ENCODE measurements at places on chromosomes 4 and X. TPM values are rescaled to one million over a fixed set of nuclear protein-coding genes. Genes with fewer than 3 reads are reported as not detected.

DNA sequence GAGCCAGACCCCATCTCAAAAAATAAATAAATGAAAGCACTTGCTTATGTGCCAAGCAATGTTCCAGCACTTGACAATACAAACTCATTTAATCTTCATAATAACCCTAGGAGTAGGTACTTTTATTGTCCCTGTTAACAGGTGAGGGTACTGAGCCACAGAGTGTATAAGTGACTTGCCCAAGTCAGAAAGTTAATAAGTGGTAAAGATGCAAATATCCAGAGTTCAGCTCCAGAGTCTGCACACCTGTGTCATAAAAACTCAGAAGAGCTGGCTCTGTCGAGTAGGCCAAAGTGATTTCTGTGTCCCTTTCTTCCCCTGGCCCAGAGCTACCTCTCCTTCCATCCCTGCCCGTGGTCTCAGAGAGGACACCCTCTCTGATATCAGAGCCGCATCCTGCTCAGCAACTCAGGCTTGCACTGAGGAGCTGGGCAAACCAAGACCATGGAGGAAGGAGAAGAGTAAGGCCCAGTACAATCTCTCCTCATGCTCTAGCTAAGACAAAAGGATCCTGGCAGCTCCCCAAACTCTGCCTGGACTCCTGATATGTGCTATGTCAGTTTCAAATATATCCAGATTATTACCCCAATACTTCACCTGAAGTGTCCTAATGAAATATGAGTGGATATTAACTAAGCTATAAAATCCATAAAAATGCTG is 136.3 kb downstream of the HS6ST2 start:
- no peak for DNase-seq

DNA sequence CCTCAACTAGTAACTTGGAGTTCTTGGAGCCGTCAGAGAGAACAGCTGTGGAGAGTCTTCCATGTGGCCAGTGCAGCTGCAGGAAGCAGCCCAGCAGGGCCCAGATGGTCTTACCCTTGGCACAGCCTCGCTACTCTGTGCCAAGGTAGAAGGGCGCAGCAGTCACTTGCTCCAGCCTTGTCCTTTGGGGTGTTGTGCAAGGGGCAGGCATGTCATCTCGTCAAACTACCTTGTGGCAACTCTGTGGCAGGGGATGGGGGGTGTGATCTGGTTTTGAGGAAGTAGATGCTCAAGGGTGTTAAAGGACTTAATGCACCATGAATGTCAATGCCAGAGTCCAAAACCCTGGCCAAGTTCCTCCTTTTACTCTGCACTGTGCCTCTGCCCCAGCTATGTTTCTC is 34.2 kb upstream of the TBC1D14 start:
- DNase-seq: no peak

- no peak for DNase-seq
Observed at GRCh38 chr4:19930742-19931141, 321.0 kb upstream of the SLIT2 start.

DNA sequence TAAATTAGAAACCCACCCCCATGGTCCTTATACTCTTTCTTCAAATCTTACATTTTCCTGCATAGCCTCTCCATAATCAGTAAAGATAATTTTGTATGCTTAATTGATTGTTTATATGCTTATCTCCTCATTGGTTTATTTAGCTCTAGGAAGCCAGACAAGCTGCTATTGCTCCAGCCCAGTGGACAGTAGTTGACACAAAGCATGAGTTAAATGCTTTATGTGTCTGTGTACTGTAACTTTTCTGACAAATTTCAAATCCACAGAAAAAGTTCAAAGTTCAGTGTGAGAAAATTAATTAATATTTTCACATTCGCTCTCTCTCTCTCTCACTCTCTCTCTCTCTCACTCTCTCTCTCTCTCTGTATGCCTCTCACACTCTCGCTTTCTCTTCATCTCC is 181.7 kb downstream of the GABRB1 start:
- no peak for DNase-seq

DNA sequence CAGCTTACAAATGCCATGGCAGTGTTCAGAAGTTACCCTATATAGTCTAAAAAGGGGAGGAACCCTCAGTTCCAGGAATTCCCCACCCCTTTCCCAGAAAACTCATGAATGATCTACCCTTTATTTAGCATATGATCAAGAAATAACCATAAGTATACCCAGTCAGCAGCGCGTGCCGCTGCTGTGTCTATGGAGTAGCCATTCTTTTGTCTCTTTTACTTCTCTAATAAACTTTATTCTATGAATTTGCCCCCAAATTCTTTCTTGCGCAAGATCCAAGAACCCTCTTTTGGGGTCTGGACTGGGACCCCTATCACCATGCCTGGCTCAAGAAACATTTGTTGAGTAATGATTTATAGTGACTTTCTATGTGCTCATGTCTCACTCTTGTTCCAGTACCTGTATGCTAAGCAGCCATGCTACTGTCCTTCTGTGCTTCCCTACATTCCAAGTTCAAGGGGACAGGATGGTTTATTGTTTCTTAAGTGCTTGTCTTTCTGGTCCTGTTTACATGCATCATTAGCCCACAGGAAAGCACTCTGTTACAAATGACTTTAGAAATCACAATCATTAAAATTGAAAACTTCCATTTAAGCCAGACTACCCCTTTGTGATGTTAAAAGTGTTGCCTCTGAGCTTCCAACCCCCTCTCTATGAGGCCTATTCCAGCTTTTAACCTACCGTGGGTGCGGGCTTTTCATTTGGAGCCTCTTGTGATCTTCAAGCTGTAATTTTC is 63.4 kb upstream of the S100G start:
- DNase-seq: no peak

DNA sequence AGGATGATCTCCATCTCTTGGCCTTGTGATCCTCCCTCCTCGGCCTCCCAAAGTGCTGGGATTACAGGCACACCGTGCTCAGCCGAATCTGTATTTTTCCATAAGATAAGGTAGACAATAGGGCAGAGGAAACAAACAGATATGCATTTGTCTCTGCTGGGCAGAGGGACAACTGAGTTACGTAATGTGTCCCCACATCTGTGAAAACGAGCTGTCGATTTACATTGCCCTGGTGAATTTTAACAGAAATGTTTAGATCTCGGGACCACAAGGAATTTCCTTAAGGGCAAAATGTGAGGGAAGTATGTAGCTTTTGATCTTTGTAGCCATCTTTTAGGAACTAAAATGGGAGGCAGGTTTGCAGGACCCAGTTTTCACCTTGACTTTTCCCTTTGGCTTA is 189.7 kb downstream of the TRIML1 start:
- DNase-seq: no peak

GRCh38 chrX:16711893-16712547 is 449 bp downstream of the CTPS2 start:
- DNase-seq: peak; percentile 37

DNA sequence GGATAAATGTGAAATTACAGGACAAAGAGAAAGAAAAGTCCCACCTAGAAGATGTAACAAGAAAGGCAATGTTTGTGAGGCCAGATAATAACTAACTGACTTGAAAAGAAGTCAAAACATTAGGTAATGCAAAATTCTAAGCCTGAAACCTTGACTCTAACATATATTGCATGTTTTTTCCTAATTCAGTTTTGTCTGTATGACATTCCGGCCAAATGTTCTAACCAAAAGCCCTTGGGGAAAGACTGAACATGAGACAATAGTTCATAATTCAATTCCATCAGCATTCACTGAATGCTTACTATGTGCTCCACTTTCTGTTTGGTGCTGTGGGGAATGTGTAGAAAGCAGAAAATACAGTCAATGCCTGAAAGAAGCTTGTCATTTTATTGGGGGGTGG is 84.8 kb upstream of the PLAC1 start:
- DNase-seq: no peak

DNA sequence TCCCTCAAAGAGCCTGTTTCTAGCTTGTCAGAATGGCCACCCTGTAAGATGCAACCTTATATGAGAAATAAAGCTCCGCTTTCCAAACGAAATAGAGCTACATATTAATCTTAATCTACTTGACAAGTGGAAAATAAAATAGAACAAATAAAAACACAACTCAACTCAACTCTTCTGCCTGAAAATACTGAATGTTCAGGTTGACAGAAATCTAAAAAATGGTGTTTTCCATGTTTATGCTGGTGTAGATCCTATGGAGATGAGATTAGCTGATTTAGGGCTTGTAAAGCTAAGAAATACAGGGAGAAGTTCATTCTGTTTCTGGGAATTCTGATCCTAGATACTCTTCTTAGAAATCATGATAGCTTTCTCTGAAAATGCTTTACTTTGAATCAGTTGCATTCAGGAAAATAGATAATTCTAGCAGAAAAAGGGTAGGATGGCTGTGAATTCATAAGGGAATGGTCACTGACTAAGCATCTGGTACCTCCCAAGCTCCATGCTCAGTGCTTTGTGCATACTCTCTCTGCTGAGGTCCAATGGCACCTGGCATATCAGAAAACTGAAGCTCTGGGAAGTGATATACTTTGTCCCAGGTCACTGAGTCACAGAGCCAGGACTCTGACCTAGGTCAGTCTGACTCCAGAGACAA is 89.2 kb upstream of the EXOC1L start:
- no peak for DNase-seq

- no peak for DNase-seq
Observed at GRCh38 chr4:139624441-139625092, 41.1 kb upstream of the MGST2 start.

GRCh38 chrX:135984256-135984655 is 979 bp upstream of the SLC9A6 start:
- DNase-seq: no peak

DNA sequence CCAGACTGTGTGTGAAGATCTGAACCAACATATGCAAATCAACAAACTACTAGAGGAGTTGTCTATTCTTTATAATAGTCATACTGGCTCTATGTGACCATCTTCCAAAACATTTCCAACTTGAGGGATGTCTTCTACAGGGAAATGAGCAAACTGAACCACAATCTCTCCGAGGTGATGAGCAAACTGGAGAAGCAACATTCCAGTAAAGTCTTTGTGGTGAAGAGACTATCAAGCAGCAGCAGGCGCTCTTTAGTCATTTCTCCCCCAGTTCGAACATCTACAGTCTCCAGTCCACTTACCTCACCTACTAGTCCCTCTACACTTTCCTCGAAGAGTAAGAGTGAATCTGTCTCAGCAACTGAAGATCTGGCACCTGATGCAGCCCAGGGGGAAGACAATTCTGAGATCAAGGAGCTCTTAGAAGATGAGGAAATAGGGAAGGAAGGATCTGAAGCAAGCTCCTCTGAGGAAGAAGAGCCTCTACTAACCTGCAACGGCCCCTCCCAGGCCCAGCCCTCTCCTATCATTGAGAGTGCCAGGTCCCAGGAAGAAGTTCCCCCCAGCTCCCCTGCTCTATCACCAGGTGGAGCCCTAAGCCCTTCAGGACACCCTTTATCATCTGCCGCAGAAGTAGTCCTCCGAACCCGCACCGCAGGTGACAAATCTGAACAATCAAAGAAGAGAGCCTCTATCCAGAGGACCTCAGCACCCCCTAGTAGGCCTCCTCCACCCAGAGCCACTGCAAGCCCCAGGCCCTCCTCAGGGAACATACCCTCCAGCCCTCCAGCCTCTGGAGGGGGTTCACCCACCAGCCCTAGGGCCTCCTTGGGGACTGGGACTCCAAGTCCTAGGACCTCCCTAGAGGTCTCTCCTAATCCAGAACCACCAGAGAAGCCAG is 98.1 kb downstream of the HNRNPD start:
- no peak for DNase-seq

GRCh38 chr4:144696376-144696775 is 50.4 kb downstream of the HHIP start:
- no peak for DNase-seq

DNA sequence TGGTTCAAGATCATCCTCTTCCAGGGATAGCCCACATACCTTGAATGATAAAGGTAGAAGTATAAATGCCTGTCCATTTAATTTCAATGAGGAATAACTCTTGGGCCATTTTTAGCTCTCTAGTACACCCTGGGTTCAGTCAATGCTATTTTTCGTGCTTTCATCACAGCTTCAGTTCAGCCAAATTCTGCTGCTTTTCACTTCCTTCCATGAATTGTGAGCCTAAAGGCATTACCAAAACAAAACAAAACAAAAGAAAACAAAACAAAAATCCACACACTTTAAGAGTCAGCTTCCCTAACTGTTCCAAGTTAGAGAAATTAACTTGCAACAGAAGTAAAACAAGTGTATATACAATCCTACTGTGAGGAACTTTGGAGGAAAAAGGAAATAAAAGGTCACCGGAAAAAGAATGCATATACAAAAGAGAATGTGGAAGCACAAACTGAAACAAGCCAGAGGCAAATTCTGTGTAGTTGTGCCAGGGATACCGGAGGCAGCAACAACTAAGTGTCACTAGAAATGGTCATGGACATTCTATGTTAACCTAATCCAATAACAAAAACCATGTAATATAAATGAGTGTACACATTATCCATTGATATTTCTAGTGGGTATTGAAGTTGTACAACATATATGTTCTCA is 423.1 kb downstream of the KCTD8 start:
- no peak for DNase-seq

DNA sequence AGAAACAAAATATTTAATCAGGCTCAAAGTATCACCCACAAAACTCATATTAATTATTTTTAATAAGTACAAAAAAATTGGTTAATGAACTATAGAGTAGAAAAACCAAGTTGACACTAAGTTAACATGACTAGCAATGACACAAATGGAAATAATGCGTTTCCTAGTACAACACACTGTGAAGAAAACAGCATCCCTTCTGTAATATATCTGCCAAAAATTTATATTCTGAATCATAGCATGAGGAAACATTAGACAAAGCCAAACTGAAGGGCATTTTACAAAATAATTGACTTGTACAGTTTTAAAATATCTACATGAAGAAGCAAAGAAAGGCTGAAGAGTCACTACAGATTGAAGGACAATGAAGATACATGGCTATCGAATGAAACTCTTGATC is 477.6 kb upstream of the INTU start:
- no peak for DNase-seq

DNA sequence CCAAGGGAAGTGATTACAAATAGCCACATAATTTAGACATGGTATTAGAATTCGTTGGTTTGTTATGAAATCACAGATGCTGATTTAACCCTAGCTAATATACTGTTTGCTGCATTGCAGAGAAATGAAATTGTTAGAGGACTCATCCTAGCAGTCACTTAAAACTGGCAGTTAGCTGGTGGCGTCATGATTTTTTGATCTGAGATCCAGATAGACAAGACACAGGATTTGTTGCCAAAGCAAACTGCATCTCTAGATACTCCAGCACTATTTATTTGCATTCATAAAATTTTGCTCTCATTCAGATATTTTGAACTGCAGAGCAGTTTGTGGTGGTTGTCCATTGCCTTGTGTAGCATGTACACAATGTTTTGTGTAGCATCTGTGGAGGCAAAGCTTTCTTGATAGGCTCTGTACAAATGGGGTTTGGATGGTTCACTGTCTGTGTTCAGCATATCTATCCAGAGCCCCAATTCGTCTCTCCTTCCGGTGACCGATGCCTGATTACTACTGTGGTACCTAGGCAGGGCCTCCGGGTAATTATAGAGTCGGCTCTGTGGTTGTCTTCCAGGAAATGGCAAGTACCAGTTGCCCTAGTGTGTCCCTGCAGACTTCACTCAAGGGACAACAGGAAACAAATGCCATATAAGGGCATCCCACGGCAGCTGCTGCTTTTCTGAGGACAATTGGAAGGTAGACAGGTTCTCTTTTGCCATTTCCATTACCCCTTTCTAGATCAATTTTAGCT is 30.1 kb upstream of the SPARCL1 start:
- DNase-seq: peak; percentile 18

The AFF1 gene
- 13.4 TPM for polyA plus RNA-seq

The SUPT20HL1 gene
- polyA plus RNA-seq: not detected

The TBC1D8B gene
- polyA plus RNA-seq: 3.5 TPM

The SYP gene
- polyA plus RNA-seq: 7.2 TPM

The LEF1 gene
- 5.1 TPM for polyA plus RNA-seq

The SEC24D gene
- 5.9 TPM for polyA plus RNA-seq

The NEIL3 gene
- not detected for polyA plus RNA-seq

The PIR gene
- 36.5 TPM for polyA plus RNA-seq

The POU4F2 gene
- polyA plus RNA-seq: not detected

The CBLL2 gene
- polyA plus RNA-seq: not detected

The PRKG2 gene
- polyA plus RNA-seq: 0.54 TPM

The RBBP7 gene
- polyA plus RNA-seq: 112 TPM
